ENCODE measurements at places on chromosomes 1 and 21. TPM values are rescaled to one million over a fixed set of nuclear protein-coding genes. Genes with fewer than 3 reads are reported as not detected.

BLACAT1 gene
- total RNA-seq: 1.2 TPM

SLAMF1 gene
- total RNA-seq: 0.24 TPM

LCE1B gene
- not detected for total RNA-seq

OR2AK2 gene
- total RNA-seq: not detected

WDR64 gene
- total RNA-seq: 1.7 TPM

SLFNL1 gene
- 1.9 TPM for total RNA-seq

PLPPR4 gene
- 9.9 TPM for total RNA-seq

C1orf141 gene
- 2.6 TPM for total RNA-seq

TAL1 gene
- total RNA-seq: 3.1 TPM

MFSD2A gene
- total RNA-seq: 9.1 TPM

NRIP1 gene
- total RNA-seq: 38.5 TPM

CSRP1 gene
- 2,591 TPM for total RNA-seq

PODN gene
- total RNA-seq: 48.9 TPM

HHIPL2 gene
- total RNA-seq: not detected

LMNA gene
- total RNA-seq: 422 TPM

CD34 gene
- 2.4 TPM for total RNA-seq

CD48 gene
- 12.5 TPM for total RNA-seq

KCNA10 gene
- not detected for total RNA-seq

Data from umbilical cord (tissue), 2 donors.